ENCODE measurements at places on chromosomes 11 and 22.

DNA sequence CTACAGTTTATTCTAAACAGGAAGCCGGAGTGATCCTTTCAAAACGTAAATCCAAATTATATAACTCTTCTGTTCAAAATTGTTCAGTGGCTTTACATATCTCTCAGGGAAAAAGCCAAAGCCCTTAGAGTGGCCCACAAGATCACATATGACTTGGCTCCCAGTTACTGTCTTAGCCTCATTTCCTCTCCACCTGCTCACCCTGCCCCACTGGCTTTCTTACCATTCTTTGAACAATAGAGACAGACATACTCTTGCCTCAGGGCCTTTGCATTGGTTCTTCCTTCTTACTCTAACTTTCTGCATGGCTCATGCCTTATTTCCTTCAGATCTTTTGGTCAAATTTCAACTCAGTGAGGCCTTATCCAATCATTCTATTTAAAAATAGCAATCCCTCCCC lies 52.1 kb downstream of the STIM1 start:
- no peak for DNase-seq

GRCh38 chr11:27894552-27894951 lies 194.3 kb upstream of the BDNF start:
- no peak for DNase-seq

DNA sequence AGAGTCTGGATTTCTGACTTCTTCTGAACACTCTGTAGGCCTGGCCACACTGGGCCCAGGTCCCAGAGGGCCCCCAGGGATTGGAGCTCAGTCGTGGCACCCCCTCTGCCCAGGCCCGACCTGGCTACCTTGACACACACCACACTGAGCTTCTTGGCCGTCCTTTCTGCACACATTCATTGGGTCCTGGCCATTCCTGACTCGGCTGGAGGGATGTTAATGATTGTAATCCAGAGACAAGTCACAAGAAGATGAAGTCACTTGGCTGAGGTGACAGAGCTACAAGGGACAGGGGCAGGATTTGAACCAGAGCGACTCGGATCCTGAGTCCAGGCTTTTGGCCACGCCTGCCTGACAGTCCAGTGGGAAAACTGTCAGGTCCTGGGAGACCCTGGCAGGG lies 23.9 kb upstream of the PDGFB start:
- DNase-seq = no peak

- DNase-seq = no peak
Observed at GRCh38 chr22:37209140-37209845, 3.0 kb downstream of the SSTR3 start.

- DNase-seq = no peak
Observed at GRCh38 chr22:29388759-29389090, 355 bp upstream of the AP1B1 start.

DNA sequence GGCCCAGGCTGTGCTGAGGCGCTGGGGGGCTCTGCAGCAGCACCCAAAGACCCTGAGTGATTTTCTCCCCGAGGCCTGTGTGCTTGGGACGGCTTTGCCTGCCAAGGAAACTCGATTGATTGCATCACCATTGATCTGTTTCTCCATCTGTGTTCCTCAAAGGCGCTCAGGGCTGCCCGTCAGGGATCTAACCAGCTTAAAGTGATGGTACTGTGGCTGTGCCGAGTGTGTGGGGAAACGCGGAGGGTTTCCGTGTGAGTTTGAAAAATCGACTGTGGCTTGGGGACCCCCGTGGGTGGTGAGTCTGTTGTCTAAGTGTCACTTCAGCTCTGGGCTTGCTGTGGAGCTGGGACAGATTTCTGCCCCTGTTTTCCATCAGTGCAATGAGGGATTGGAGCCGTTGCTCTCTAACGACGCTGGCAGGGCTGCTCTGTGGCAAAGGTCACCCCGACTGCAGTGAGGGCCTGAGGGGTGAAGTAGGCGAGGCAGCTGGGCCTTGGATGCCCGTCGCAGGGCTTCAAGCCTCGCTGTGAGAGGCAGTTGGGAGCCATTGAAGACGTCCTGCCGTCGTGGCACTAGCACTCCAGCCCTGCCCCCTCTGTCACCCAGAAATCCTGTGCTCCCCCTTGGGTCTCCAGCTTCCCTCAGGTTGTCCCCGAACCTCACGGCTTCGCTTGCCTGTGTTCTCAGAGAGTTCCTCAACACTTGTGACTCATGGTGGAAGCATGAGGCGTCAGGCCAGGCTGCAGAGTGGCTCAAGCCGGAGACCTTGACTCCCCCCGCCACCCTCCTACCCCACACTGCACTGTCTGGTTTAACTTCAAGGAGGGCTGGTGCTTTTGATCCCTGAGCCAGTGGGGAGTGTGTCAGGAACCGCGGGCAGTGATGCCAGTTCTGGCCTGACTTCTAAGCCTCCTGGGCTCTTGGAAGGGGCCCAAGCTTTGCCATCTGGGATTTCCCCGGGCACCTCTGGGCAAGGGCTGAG lies 21.8 kb downstream of the CACNA1I start:
- peak; percentile 21 for DNase-seq

GRCh38 chr11:7115780-7116179 lies 27.0 kb downstream of the RBMXL2 start:
- DNase-seq = no peak

DNA sequence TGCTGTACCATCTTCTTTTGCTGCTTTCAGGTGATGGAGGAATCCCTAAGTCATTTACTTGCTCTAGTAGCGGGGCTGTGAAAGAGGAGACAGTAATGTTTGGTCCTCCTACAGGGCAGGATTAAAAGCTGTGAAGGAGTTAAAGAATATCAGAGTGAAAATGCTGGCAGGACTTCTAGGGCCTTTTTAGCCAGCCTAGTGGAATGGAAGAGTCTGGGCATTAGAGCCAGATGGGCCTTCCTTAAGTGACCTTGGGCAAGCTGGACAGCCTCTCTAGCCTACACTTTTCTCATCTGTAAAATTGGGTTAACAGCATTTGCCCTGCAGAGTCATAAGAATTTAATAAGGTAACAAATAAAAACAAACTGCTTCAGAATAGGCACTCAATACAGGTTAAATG lies 114.7 kb downstream of the RBFOX2 start:
- no peak for DNase-seq

DNA sequence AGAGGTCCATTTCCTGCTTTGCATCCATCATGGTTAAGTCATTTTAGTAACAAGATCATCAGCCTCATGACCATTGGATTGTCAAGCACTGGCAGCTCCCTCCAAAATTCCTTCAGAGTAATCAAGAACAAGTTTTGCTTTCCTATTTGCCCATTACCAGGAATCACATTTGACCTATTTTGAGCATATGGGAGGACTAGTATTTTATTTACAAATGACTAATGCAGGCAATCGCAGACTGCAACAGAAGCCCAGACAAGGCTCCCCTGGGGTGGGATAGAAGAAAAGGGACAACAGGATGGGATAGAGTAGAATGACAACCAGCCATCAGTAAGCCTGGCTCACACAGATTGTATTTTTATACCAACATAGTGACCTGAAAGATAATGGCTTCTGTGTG lies 9.1 kb downstream of the MMP10 start:
- DNase-seq = no peak

GRCh38 chr22:39917776-39918495 lies 17.1 kb downstream of the GRAP2 start:
- no peak for DNase-seq

DNA sequence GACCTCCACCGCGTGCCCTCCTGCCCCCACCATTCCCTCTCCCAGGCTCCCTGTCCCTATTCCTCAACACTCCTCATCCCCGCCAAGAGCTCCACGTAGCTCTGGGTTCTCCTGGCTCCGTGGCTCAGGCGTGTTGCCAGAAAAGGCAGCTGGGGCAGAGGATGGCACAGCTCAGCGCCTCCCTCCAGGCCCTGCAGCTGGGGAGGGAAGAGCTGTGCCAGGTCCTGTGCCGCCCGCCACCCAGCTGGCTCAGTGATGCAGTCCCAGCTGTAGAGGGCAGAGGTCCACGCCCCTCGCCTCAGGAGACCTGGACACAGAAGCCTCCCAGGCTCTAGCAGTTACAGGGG lies 4.2 kb downstream of the ARHGAP1 start:
- DNase-seq = no peak

DNA sequence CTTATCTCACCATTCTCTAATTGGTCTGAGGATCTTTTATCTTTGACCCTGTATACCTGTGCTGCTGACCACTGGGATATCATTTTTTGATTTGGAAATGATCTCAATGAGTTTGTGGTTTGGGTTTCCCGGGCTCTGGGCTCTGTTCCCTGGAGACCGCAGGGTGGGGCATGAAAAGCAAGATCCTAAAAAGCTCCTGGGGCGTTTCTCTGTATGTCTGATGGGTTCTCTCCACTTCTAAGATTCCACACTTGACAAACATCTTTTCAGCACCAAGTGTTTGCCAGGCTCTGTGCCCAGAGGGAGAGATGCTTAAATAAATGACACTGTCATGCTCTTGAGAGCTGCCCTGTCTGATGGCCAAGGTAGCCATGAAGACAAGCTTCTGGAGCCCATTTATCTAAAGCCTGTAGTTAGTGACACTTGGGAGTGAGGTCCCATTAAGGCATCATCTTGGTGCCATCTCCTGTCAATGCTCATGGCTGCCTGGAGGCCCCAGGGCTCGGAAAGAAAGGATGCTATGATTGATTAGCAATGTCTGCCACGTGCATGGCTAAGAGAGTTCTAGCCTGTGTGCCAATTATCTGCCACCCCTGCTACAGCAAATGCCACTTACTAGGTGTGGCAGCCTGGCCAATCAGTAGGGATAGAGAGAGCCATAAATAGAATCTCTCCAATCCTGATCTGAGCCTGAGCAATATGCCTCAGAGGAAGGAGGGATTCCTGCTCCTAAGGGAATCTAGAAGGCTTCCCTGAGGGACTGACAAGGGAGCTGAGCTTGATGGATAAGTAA lies 531.6 kb downstream of the MN1 start:
- DNase-seq = no peak

GRCh38 chr11:14588681-14589080 lies 54.9 kb upstream of the PDE3B start:
- DNase-seq = no peak

DNA sequence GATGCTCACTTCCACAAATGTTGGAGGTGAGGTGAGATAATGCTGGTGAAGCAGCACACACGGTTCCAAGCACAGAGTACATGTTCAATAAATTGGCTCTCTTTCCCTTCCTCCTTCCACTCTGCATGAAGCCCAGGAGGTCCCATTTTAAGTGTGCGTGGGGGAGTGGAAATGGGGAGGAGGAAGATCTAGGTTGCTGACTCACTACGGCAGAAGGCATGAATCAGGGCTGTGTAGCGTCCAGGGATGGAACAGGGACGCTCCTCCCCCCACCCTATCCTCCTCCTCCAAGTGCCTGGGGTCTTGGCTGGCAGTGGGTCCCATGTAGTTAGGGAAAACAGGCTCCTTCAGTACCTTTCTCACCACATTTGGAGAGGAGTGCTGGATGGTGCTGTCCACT lies 44.2 kb downstream of the TRIM66 start:
- DNase-seq = no peak

GRCh38 chr11:121754598-121754997 lies 301.8 kb upstream of the SORL1-AS1 start:
- peak; percentile 15 for DNase-seq

GRCh38 chr11:18088366-18088765 lies 17.5 kb downstream of the SAAL1 start:
- no peak for DNase-seq

DNA sequence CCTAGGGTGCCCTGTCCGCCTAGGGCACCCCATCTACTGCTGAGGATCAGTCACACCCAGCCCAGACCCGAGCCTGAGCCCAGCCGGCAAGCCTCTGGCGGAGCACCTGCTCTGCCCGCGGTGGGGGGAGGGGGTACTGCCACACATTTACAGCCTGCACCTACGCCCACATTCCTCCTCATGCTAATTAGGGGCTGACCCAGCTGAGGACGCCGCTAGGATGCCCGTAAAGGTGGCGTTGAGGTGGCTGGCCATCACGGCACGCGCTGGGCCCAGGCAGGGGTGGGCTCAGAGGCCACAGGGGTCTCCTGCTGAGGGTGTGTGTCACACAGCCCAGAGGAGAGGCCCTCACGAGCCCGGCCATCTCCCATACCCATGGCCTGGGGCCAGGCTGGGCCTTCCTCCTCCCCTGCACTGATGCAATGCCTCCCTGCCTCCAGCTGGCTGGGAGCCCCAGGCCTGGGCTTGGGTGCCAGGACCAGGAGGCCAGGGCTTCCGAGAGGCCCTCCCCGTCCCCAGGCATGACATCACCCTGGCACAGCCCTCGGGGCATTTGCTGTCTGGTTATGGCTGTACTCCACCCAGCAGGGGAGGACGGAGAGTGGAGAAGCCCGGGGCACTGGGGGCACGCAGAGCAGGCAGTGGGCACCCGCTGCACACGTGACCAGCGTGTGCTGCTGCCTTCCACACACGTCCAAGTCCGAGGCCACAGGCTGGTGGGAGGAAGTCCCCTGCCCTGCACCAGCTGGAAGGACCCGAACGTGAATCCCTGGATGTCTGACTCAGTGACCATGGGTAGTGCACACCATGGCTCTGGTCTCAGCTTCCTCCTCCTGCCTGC lies 12.7 kb downstream of the DUSP8 start:
- DNase-seq = peak; percentile 58

DNA sequence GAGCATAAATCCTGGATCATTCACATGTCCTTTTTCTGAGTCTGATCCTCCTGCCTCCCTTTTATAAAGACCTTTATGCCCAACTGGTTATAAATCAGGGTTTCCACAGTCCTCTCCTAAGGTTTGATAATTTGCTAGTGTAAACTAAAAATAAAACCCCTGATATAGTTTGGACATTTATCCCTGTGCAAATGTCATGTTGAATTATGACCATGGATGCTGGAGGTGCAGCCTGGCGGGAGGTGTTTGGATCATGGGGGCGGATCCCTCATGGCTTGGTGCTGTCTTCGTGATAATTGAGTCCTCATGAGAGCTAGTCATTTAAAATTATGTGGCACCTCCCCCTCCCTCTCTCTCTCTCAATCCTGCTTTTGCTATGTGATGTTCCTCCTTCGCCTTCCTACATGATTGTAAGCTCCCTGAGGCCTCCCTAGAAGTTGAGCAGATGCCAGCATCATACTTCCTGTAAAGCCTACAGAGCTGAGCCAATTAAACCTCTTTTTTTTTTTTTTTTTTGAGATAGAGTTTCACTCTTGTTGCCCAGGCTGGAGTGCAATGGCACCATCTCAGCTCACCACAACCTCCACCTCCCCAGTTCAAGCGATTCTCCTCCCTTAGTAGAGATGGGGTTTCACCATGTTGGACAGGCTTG lies 9.6 kb upstream of the MTCH2 start:
- no peak for DNase-seq

DNA sequence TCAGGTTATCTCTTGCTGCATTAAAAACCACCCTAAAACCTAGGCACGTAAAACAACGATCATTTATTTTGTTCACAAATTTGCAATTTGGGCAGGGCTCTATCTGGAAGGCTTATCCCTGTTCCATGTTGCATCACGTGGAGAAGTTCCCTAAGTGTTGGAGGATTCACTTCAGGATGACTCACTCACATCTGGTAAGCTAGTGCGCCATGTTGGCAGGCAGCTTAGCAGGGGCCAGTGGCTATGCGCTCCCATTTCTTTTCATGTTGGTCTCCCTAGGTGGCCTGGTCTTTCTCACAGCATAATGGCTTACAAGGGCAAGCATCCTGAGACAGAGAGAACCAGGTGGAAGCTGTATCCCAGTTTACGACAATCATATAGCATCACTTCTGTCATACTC lies 226.8 kb downstream of the BLID start:
- DNase-seq = no peak

- no peak for DNase-seq
Observed at GRCh38 chr11:134597452-134597851, 185.4 kb upstream of the B3GAT1 start.

- DNase-seq = no peak
Observed at GRCh38 chr11:111421251-111421650, 42.2 kb upstream of the POU2AF1 start.

GRCh38 chr11:65851083-65851579 lies 6.8 kb downstream of the CFL1 start:
- no peak for DNase-seq

GRCh38 chr22:22929381-22930221 lies 42.0 kb downstream of the IGLL5 start:
- no peak for DNase-seq

Measured in GM04503 (cell line).